IMR-90 (cell line): ENCODE measurements at places on chromosomes 13 and 19. TPM values are rescaled to one million over a fixed set of nuclear protein-coding genes. Genes with fewer than 3 reads are reported as not detected.

DNA sequence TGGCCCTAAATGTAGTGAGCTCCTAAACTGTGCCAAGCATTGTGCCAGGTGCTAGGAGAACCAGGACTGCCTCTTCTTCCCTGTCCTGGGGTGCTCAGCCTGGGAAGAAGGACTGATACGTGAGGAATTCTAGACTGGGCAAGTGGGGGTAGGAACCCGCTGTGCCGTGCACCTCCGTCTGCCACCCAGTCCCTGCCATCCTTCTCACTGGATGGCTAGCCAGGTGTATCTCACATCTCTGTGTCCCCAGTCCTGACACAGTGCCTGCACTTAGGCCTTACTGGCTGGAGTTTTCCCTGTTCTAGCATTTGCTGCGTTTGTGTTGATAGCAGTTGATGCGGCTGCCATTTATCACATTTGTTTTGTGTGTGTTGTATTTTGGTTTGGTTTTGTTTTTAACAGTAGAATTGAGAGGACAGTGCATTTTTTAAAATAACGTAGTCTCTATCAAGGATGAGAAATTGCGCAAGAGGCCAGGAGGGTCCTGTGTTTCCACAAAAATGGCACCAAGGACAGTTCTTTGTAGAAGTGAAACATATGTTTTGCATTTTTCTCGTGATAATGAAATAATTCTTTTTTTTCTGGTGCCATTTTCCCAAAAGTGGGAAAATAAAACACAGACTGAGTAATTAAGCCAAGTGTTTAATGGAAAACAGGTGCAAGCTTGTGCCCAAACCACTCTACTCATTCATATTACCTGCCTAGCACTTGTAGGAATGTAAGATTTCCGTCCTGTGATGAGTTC lies 4.7 kb upstream of the GPR183 start:
- no peak overlapping the region for H3K27ac ChIP-seq
- DNase-seq, result no peak
- no peaks in the 10 kb centered on the region for H3K27me3 ChIP-seq
- peaks cover 22% of the 10 kb centered on the region for H3K4me1 ChIP-seq
- peaks cover 8% of the 10 kb centered on the region for H3K36me3 ChIP-seq
- H3K4me3 ChIP-seq, result no peak overlapping the region

DNA sequence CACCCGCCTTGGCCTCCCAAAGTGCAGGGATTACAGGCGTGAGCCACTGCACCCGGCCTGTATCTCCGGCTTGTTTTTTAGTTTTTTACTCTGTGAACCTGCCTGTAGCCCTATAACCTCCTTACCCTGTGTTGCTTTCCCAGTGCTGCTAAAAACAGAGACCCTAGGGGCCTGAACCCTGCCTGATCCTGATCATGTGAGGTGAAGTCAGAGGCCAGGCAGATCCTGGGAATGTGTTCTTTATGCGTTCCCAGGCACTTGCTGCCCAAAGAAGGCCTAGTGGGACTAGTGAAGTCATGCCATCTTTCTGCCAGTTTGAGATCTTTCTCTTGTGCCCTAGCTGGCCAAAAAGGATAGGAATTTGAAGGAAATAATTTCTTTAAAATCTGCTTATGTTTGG lies 4.6 kb downstream of the UBA2 start:
- no peaks in the 10 kb centered on the region for H3K27me3 ChIP-seq
- H3K27ac ChIP-seq, result peak overlapping the region; percentile 67; the same call in 1 of the 2 replicates
- H3K4me1 ChIP-seq, result peaks cover 22% of the 10 kb centered on the region
- no peak overlapping the region for H3K4me3 ChIP-seq
- H3K36me3 ChIP-seq, result peaks cover 21% of the 10 kb centered on the region

- no peaks in the 10 kb centered on the region for H3K27me3 ChIP-seq
- no peak overlapping the region for H3K27ac ChIP-seq
- H3K36me3 ChIP-seq, result no peaks in the 10 kb centered on the region
- peaks cover 4% of the 10 kb centered on the region for H3K4me1 ChIP-seq
- no peak overlapping the region for H3K4me3 ChIP-seq
Observed at GRCh38 chr13:109867766-109868165, 81.4 kb upstream of the IRS2 start.

DNA sequence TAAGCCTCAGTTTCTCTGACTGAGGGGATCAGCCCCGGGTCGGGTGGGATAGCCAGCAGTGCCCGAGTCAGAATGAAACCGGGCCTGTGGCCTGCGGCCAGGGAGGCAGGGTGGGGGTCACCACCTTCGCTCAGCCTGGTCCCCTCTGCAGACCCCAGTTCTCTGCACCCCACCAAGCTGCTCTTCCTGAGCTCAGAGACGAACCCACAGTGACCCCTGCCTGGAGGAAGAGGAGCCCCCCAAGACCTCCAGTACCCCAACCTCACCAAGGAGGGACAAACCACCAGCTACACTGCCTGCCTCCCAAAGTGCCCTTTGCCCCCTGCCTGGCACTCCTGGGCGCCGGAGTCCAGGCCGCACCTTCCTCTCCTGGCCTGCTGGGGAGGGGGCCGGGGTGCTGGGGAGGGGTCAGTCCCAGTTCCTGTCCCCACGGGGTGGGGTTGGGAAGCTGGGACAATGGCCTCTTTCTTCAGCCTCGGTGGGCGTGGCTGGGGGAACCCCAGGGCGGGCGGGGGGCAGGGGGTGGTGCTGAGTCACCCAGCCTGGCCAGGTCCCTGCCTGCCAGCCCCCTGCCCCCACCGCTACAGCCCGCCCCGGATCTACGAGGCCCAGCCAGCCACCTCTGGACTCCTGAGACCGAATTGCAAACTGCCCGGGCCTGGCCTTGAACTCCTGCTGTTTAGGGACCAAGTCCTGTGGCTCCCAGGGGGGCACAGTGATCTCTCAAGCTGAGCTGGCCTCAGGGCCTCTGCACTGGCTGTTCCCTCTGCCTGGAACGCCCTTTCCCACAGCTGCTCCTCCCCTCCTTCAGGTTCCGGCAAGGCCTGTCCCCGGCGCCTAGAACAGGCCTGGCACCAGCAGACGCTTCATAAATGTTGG lies 14.3 kb downstream of the ZBTB7A start:
- H3K27ac ChIP-seq, result peak overlapping the region; percentile 75
- peaks cover 19% of the 10 kb centered on the region for H3K4me1 ChIP-seq
- H3K27me3 ChIP-seq, result no peaks in the 10 kb centered on the region
- peak; percentile 20 for DNase-seq
- H3K36me3 ChIP-seq, result peaks cover 58% of the 10 kb centered on the region

GRCh38 chr19:10945264-10945663 lies 15.6 kb upstream of the SMARCA4 start:
- H3K4me3 ChIP-seq, result no peak overlapping the region
- no peak overlapping the region for H3K27ac ChIP-seq
- DNase-seq, result no peak
- H3K27me3 ChIP-seq, result no peaks in the 10 kb centered on the region
- peaks cover 4% of the 10 kb centered on the region for H3K4me1 ChIP-seq
- H3K36me3 ChIP-seq, result no peaks in the 10 kb centered on the region

- H3K27ac ChIP-seq, result no peak overlapping the region
- peaks cover 21% of the 10 kb centered on the region for H3K36me3 ChIP-seq
- no peak overlapping the region for H3K4me3 ChIP-seq
- H3K4me1 ChIP-seq, result no peaks in the 10 kb centered on the region
- H3K27me3 ChIP-seq, result no peaks in the 10 kb centered on the region
- no peak for DNase-seq
Observed at GRCh38 chr13:48318821-48319511, 15.4 kb downstream of the RB1 start.

DNA sequence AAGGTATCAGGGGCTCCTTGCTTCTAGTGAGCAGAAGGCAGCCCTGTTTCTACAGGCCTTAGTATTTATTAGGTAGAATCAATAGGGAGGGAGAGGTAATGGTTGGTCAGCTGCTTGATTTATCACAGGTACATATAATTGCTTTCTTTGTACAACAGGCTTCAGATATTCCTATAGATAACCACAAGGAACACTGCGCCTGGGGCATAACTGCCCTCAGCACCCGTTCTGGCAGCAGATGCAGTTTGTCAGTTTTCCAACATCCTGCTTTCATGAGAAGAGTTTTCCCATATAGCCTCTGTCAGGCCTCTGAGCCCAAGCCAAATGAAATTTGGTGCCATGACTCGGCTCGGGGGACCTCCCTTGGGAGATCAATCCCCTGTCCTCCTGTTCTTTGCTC lies 12.4 kb upstream of the ZNF486 start:
- no peak overlapping the region for H3K27ac ChIP-seq
- DNase-seq, result no peak
- no peaks in the 10 kb centered on the region for H3K27me3 ChIP-seq
- H3K36me3 ChIP-seq, result no peaks in the 10 kb centered on the region
- H3K4me1 ChIP-seq, result no peaks in the 10 kb centered on the region
- no peak overlapping the region for H3K4me3 ChIP-seq

- H3K27me3 ChIP-seq, result peaks cover 19% of the 10 kb centered on the region
- no peak overlapping the region for H3K4me3 ChIP-seq
- no peaks in the 10 kb centered on the region for H3K36me3 ChIP-seq
- no peak overlapping the region for H3K27ac ChIP-seq
- no peak for DNase-seq
Observed at GRCh38 chr13:99941086-99941485, 30.5 kb downstream of the ZIC5 start.

DNA sequence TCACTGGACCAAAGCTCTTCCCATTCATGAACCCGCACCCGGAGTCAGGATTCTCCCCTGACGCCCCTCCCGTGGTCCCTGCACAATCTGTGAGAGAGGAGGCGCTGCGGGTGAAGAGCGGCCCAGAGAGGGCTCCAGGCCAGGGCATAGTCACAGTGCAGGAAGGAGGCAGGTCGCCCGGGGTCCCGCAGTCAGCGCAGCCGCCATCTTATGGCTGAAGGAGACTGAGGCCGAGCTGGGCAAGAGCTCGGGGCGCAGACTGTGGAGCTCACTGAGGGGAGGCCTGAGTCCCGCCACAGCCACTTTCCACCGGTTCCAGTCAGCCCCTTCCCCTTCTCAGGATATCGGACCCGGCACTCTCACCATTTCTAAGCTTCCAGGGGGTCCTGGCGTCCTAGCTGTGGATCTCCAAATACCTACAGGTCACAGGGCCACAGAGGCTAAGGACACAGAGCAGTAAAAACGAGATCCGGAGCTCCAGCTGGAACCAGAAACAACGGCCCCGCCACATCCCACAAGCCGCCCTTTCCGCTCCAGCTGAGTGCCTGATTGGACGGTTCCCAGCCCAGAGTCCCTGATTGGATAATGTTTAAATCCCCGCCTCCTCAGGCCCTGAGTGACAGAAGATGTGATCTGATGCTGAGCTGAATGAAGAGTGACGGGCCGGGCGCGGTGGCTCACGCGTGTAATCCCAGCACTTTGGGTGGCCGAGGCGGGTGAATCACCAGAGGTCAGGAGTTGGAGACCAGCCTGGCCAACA lies at the start of gene ZNF99:
Gene ZNF99 (minus strand): TSS at position 501 of the 760 bp plus-strand sequence. CDS start 135 bp downstream, at position 366.
- no peak within 1 kb of the TSS for H3K27ac ChIP-seq
- H3K36me3 ChIP-seq, result no peaks in the 10 kb centered on the region
- no peaks in the 10 kb centered on the region for H3K4me1 ChIP-seq
- no peak for DNase-seq

DNA sequence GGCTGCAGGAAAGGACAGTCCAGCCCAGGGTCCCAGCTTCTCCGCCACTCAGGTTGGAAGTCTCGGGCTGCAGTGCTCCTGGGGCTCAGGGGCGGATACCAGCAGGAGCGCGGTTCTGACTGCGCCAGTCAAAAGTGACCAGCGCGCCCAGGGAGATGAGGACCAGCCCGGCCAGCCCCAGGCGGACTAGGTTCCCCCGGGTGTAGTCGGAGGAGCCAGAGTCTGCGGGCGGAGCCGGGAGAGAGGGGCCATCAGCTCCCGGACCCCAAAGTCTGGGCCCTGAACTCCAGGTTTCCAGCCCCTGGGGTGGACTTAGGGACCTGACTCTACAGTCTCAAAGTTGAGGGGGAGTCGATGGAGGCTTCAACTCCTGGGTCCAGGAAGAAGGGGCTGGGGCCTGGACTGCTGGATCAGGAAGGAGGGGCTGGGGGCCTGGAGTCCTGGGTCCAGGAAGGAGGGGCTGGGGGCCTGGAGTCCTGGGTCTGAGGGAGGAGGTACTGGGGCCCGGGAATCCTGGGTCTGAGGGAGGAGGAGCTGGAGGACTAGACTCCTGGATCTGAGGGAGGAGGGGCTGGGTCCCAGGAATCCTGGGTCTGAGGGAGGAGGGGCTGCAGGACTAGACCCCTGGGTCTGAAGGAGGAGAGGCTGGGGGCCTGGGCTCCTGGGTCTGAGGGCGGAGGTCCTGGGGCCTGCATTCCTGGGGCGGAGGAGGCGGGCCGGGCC lies 5.3 kb downstream of the OSCAR start:
- no peak overlapping the region for H3K27ac ChIP-seq
- peak overlapping the region; percentile 39; the same call in 1 of the 2 replicates for H3K4me3 ChIP-seq
- no peak for DNase-seq
- H3K4me1 ChIP-seq, result peaks cover 6% of the 10 kb centered on the region
- peaks cover 3% of the 10 kb centered on the region; the same call in 1 of the 2 replicates for H3K27me3 ChIP-seq

DNA sequence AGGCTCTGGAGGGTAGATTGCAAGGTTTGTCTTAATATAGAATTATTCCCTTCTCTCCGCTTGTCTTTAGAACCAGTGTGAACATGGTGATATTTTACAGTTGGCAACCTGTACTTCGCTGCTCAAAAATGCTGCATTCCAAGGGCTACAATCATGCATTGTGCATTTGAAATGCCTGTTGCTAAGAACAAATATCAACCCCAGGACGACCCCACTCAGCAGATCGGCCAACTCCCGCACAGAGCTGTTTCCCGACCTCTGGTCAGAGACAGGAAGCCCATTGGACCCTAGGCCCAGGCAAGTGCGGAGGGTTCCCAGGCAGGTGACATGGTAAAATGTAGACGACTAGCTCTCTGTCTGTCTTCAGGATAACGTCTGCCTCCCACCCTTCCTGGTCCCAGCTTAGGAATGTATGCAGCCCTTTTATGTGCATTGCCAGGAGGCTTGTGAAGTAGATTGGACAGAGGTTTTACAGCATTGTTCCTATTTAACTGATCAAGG lies 263.5 kb downstream of the FOXO1 start:
- no peaks in the 10 kb centered on the region for H3K36me3 ChIP-seq
- H3K27ac ChIP-seq, result peak overlapping the region; percentile 51
- H3K4me3 ChIP-seq, result no peak overlapping the region

DNA sequence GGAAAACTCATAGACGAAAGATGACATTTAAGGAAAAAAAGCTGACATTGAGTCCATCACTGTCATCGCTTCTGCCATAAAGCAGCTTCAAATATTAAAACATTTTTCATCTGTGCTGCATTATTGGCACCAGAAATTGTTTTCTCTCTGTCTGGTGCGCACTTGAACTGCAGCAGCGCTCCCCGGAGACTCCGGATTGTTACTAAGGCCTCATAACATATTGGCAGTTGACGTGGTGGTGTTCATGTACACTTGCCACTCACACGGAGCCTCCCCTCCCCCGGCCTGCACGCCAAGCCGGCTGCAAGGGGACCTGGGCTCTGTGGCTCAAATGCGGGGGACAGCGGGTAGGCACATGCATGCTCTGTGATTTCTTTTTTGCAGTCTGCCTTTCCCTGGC lies 203.2 kb downstream of the TSHZ3 start:
- no peak for DNase-seq
- no peaks in the 10 kb centered on the region for H3K27me3 ChIP-seq
- no peak overlapping the region for H3K27ac ChIP-seq
- peaks cover 6% of the 10 kb centered on the region; the same call in 1 of the 2 replicates for H3K4me1 ChIP-seq
- no peak overlapping the region for H3K4me3 ChIP-seq

Gene NPAS1
- 0.36 and 0.56 TPM in 2 replicates for total RNA-seq

Gene LILRA1
- not detected in 2 replicates for total RNA-seq

Gene ADM5
- 0.18 and 0.28 TPM in 2 replicates for total RNA-seq

Gene DNAAF3
- 0.28 TPM in 1 of 2 replicates, not detected in the other for total RNA-seq

Gene PLVAP
- not detected in 2 replicates for total RNA-seq
